ENCODE measurements at places on chromosomes 5 and 9.

- DNase-seq: no peak
These were observed 262.4 kb downstream of the GRIA1 start for GRCh38 chr5:153752890-153753289.

- no peak for DNase-seq
These were observed 20.9 kb downstream of the WHRN start for GRCh38 chr9:114484215-114484853.

DNA sequence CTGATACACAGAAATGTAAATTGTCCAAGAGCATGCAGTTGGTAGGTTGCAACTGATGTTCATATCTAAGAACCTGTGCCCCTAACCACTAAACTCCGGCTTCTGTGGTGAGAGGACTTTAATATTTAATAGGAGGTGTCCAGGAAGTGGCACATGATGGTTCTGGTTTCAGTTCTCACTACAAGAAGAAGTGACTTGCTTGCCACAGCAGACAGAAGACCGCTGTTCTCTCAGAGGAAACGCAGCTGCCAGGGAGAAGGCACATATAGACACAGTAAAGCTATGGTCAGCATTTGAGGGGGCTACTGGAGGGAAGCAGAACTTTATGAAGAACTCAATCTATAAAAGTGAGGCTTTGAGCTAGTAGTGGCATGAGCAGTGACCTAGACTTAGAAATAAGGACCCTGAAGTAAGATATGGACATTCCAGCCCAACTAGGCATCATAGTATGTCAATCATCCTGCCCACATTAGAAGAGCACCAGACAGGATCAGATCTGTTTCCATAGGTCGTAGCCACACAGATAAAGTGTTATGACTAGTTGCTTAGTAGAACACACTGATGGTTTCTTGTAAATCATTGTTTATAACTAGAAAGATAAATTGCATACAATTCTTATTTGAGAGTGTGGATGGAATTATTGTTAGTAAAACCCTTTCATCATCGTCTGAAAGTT is 36.4 kb upstream of the DAB2 start:
- no peak for DNase-seq

- no peak for DNase-seq
These were observed 62.5 kb upstream of the GHR start for GRCh38 chr5:42360616-42361314.

- DNase-seq: no peak
These were observed 32.8 kb downstream of the TMC1 start for GRCh38 chr9:72554221-72554641.

DNA sequence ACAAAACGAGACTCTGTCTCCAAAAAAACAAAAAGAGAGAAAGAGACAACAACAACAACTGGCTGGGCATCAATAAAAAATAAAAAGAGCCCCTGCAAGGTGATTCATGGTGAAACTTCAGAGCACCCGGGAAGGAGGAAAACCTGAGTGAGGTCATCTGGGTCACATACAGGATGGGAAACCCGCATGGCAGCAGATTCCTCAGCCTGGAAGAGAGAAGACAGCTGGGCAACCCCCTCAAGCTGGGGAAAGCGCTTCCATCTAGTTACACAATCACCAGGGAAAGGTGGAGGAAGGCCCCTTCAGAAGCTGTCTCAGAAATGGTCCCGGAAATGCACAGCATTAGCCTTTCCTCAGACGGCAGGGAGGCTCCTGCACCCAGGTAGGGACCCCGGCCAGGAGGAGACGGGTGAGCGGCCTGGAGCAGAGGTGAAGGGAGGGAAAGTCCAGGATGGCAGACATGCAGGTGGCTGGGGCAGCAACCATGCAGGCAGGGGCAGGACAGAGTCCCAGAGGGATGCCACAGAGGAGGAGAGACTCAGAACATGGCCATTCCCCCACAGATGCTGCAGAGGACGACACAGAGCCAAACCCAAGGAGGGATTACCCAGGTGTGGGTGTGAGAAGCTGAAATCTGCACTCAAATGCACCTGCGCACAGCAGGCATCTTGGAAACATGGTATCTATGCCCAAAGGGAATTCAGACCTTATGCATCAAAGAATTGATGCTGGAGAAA is 29.4 kb downstream of the CAMSAP1 start:
- DNase-seq: no peak

GRCh38 chr9:7316166-7316795 is 483.3 kb downstream of the DMAC1 start:
- DNase-seq: no peak

DNA sequence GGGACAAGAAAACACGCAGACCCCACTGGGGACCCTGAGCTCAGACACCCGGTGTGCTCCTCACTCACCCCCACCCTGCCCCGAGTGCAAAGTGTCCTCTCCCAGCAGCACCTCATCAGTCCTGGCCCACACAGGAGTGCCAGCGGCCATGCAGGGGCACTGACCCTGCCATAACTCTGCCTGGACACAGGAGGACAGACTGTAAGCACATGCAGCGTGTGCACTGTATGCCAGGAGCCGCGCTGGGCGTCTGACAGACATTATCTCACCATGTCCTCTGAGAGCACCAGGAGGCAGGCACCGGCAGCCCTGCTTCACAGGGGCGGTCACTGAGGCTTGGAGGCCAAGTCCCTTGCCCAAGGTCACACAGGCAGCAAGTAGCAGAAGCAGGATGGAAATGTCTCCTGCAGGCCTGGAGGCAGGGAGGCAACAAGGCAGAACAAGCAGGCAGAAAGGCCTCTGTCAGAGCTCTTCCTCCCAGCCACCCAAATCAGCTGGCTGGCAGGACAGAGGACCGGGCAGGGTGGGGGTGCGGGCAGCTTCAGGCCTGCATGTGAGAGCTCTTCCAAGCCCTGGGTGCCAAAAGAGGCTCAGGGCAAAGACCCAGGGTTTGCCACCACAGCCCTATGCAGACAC is 8.4 kb downstream of the EEIG1 start:
- no peak for DNase-seq

DNA sequence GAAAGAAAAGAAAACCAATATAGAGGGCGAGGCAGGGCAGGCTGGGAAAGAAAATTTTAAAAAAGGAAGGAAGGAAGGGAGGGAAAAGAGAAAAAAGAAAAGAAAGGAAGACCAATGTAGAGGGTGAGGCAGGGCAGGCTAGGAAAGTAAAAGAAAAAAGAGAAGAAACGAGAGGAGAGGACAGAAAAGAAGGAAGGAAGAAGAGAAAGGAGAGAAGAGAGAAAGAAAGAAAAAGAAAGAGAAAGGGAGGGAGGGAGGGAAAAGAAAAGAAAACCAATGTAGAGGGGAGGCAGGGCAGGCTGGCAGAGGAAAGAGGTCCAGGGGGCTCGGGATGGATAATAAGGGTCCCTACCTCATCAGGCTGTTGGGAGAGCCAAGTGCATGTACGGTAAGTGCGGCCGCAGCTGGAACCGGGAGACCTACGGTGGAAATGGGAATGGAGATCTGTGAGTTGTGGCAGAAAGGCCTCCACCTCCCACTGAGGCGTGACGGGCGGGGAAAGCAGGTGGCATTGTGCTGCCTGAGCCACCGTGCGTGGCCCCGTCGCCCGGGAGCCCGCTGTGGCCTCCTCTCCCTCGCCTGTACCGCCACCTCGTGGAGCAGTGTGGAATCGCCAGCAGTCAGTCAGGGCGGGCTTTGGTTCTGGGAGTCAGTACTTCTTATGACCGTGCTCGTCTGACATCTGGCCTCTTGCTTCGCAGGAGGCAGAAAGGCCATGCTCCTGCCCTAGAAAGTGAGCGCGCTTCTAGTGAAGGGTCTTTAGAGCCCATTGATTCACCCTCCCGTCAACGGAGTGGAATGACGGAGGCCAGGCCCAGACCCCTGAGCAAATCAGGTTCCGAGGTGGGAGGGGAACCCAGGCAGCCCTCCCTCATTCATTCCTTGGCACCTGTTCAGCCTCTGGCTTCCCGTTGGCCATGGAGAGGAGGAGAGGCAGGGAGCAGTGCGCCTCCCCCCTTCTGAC is 10.4 kb upstream of the NHP2 start:
- DNase-seq: peak; percentile 31

DNA sequence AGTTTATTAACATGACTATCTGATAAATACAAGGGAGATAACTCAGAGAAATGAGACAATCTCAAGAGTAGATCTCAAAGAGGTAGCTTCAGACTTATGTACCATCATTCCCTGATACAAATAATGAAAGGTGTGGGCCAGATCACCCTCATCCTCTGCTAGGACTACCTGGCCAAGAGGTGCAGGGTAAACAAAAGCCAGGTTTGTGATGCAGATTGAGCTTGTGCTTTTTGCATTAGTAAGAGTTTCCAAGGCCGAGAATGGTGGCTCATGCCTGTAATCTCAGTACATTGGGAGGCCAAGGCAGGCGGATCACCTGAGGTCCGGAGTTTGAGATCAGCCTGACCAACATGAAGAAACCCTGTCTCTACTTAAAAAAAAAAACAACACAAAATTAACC is 8.9 kb upstream of the SPIN1 start:
- DNase-seq: no peak

GRCh38 chr5:98936948-98937715 is 8.3 kb upstream of the CHD1 start:
- no peak for DNase-seq

GRCh38 chr9:124654431-124654830 is 116.7 kb downstream of the NR6A1 start:
- peak; percentile 39 for DNase-seq

DNA sequence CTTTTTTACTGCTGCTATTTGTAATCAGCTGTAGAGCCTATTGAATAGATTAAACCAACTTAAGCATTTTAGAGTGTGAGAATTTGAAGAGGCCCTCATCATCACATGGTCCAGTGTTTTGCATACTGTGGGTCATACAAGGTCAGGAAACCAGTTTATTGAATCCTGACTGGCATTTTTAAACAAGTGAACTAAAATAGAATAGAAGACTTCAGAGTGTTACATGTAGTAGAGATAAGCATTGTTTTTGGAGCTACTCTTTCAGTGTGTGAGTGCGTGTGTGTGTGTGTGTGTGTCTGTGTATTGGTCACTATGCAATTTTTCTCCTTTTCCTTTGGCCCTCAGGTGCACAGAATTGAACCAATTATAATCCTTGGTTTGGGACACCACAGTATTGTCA is 114.4 kb downstream of the SLC28A3 start:
- no peak for DNase-seq

DNA sequence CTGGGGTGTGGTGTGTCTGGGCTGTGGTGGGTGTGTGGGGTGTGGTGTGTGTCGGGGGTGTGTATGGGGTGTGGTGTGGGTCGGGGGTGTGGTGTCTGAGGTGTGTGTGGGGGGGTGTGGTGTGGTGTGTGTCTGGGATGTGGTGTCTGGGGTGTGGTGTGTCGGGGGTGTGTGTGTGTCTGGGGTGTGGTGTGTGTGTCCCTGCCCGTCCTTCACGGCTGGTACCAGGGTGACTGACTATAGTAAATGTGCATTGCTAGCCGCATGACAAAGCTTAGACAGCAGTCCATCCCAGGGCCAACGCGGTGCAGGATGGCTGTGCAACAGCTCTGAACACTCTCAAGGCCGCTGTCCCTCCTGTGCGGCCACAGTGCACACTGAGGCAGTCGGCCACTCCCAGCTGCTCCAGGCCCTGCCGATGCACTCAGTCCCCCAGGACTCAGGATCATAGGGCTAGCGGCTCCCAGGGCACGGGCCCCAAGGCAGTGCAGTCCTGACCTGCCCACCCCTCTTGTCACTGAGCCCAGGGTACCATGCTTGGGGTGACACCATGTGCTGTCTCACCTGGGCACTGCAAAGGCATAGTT is 54.0 kb downstream of the SECISBP2 start:
- DNase-seq: no peak

DNA sequence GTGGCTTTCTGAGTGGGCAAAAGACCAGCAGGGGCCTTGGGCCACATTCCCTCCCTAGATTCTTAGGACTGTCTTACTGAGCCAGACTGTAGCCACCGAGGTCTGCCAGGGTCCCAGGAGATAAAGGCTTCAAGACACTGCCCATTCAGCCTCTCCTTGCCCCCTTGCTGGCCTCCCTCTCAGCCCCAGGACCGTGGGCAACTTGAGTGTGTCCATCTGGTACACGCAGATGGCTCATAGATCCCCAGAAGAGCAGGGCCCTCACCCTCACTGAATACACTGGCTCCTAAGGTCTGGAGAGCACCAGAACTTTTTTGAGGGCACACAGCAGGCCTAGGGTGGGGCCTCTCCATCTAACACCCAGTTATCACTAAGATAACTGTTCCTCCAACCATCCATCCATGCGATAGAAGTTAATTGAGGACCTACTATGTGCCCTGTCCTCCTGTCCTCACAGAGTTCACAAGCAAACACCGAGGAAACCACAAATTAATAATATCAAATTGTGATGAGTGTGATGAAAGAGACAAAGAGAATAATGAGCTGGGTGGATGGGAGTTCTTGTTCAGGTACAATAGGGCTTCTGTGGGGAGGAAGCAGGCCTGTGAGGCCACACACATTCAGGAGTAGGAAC is 4.9 kb upstream of the PDGFRB start:
- DNase-seq: no peak

GRCh38 chr5:4882186-4882585 is 257.9 kb upstream of the ADAMTS16 start:
- DNase-seq: no peak

DNA sequence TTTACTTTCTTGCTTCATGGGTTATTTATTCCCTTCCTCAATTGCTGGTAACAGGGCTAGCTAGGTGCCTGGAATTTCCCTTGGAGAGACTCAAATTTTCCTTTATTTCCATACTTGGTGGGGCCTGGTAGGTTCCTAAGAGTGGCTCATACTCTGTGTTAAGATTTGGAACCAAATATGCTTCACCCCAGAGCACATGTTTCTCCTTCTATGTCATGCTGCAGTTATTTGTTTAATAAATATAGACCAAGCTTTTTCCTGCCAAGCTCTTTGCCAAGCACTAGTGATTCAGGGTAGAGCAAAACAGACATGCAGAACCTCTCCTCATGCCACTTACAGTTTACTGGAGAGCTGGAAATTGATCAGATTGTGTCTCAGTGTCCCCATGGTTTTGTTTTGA is 290.3 kb upstream of the SGCD start:
- DNase-seq: no peak

- no peak for DNase-seq
These were observed 93.7 kb downstream of the SGCD start for GRCh38 chr5:156420665-156421064.

Data from AML-193 (cell line).